CD8-positive, alpha-beta memory T cell (primary cell): ENCODE measurements at places on chromosomes 7 and 10. TPM values are rescaled to one million over a fixed set of nuclear protein-coding genes. Genes with fewer than 3 reads are reported as not detected.

Gene DDC
- not detected for total RNA-seq

DNA sequence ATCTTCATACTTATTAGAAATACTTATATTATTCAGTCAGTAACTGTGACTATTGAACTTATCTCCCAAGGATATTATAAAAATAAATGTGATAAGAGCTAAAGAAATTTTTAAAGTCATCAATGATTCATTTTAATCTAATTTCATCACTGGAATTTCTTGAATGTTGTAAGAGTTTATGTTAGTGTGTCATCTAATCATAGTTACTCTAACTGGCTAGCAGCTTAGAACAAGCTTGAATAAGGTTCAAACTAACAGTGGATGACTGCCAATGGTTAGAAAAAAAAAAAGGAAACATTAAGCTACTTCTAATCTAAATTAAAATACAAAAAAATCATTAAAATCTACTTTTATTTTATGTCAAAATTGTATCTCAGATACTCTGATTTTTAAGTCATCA, 1066.3 kb downstream of the CNTNAP2 start:
- DNase-seq: no peak
- H3K4me3 ChIP-seq: no peak overlapping the region
- no peaks in the 10 kb centered on the region for H3K36me3 ChIP-seq

DNA sequence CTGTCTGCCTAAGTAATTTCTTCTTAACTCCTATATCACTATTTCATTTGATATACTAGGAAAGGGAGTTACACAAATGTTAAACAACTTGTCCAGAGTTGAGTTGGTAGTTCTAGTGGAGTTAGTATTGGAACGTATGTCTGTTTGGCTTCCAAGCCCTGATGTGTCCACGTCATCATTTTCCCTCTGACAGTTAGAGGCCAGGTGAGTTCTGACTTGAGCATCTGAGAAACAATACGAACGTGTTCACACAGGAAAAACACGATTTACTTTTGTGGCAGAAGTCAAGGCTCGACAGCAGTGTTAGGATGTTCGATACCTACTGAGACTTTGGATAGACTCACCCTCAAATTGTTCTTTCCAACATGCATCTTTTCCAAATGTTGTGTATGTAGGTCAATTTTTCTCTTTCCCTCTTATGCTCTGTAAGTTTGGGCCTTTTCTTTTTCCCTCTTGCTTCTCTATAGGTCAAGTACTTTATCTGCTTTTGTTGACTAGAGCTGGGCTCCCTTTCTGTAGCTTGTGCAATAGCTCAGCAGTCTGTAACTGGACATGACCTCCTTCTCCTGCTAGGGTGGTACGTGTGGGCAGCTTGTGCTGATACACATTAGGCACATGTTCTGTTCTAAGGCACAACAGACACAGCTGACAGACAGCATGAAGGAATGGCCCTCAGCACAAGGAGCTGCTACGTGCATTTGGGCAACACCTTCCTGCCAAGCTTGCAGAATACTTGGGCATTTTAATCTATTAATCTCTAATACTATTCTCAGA, 222.9 kb downstream of the PTEN start:
- H3K27me3 ChIP-seq: no peaks in the 10 kb centered on the region
- no peak overlapping the region for H3K27ac ChIP-seq
- peaks cover 22% of the 10 kb centered on the region for H3K4me1 ChIP-seq
- no peaks in the 10 kb centered on the region for H3K36me3 ChIP-seq
- DNase-seq: no peak

Gene ANKRD2
- not detected for total RNA-seq

Gene C10orf95
- total RNA-seq: 0.57 TPM

GRCh38 chr10:108410236-108410635, 1245.7 kb upstream of the SORCS1 start:
- H3K27me3 ChIP-seq: no peaks in the 10 kb centered on the region
- H3K4me3 ChIP-seq: no peak overlapping the region
- no peak for DNase-seq
- H3K4me1 ChIP-seq: no peaks in the 10 kb centered on the region
- no peaks in the 10 kb centered on the region for H3K36me3 ChIP-seq
- H3K27ac ChIP-seq: no peak overlapping the region

Gene ADRA2A
- total RNA-seq: not detected

- H3K4me3 ChIP-seq: no peak overlapping the region
- H3K27ac ChIP-seq: no peak overlapping the region
- peaks cover 6% of the 10 kb centered on the region for H3K4me1 ChIP-seq
Measured at GRCh38 chr10:86706977-86707376, 38.7 kb downstream of the LDB3 start.

GRCh38 chr10:75180592-75180991, 30.0 kb upstream of the VDAC2 start:
- no peaks in the 10 kb centered on the region for H3K4me1 ChIP-seq
- no peak overlapping the region for H3K4me3 ChIP-seq
- DNase-seq: no peak
- no peak overlapping the region for H3K27ac ChIP-seq
- H3K27me3 ChIP-seq: no peaks in the 10 kb centered on the region

Gene PPP1R9A
- total RNA-seq: 0.02 TPM

Gene GIMAP2
- total RNA-seq: 40.4 TPM

DNA sequence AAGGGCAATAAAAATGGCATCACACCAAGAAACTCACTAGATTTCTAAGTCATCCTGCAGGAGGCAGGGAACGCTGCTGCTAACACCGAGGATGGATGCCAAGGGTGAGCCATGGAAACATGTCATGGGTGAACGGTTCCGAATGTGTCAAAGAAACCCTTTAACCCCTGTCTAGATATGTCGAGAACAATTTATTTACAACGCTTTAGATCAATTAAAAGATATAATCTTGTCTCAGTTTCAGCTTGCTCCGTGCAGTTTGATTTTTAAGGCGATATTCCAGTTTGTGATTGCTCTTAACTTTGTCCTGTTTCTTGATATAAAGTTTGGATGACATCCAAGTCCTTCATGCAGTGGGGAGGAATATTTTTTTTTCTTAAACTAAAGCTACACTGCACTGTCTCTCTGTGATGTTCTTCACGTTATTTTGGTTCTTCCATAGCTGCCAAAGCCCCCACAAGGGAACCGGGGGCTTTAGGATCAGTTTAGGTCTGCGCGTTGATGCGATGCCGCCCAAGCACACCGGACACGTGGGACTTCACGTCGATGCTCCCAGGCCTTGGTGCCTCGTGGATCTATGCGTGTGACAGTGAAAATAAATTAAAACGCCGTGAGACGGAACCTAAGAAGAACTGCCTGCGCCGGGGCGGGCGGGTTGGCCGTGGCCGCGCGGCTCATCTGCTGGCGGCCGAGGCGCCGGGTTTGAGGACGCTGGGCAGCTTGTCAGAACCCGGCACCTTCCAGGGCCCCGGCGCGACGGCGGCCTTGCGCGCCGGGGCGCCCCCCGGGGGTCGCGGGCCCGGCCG, 220.3 kb downstream of the PHTF2 start:
- no peaks in the 10 kb centered on the region for H3K36me3 ChIP-seq
- DNase-seq: no peak
- no peak overlapping the region for H3K27ac ChIP-seq
- peaks cover 6% of the 10 kb centered on the region for H3K4me1 ChIP-seq
- no peak overlapping the region for H3K4me3 ChIP-seq

DNA sequence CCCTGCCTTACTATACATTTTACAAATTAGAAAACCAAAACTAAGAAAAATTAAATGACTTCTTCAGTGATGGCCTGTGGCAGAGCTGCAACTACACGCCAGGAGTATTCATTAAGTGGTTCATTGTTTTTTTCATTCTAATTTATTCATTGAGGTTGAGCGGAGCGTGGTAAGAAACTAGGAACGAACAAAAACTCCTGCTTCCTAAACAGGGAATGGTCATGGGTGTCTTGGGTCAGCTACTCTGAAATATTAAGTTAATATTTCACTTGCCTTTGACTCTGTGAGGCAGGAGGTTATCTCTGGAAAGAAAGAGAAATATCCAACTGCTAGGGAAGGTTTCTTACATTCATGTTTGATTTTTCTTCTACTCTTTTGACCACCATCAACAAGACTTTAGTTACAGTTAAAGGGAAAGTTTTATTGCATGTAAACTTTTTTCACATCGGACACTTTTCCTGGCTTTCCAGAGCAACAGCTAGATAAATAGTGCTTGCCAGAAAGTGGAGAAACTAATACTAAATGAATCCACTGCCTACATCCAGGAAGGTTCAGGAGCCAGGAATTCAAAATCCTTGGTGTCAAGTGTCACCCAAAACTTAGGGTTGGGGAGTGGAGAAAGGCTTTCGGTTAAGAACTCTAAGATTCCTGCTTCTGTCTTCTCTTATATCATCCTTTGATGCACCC, 896 bp upstream of the GNG11 start:
- H3K27me3 ChIP-seq: peaks cover 8% of the 10 kb centered on the region
- H3K27ac ChIP-seq: no peak overlapping the region
- H3K4me3 ChIP-seq: no peak overlapping the region
- no peaks in the 10 kb centered on the region for H3K36me3 ChIP-seq

- DNase-seq: no peak
- H3K27ac ChIP-seq: no peak overlapping the region
- peaks cover 5% of the 10 kb centered on the region for H3K36me3 ChIP-seq
- no peaks in the 10 kb centered on the region for H3K4me1 ChIP-seq
- H3K4me3 ChIP-seq: no peak overlapping the region
Measured at GRCh38 chr10:79206300-79207095, 137.7 kb downstream of the ZMIZ1 start.

- H3K4me3 ChIP-seq: no peak overlapping the region
- no peaks in the 10 kb centered on the region for H3K36me3 ChIP-seq
- H3K27ac ChIP-seq: no peak overlapping the region
- DNase-seq: no peak
- H3K4me1 ChIP-seq: no peaks in the 10 kb centered on the region
Measured at GRCh38 chr7:1385809-1386622, 73.3 kb downstream of the MICALL2 start.

- no peaks in the 10 kb centered on the region for H3K4me1 ChIP-seq
- H3K27me3 ChIP-seq: no peaks in the 10 kb centered on the region
- H3K27ac ChIP-seq: no peak within 1 kb of the TSS
- no peak within 1 kb of the TSS for H3K4me3 ChIP-seq
- DNase-seq: no peak
Measured at GRCh38 chr7:142749218-142749993, at the start of gene PRSS1. Gene PRSS1 (plus strand): TSS chr7:142749472. CDS start chr7:142749485, 13 bp downstream.

Gene HOXA9
- total RNA-seq: not detected

GRCh38 chr7:37071124-37071523, 346.8 kb upstream of the AOAH start:
- H3K27ac ChIP-seq: no peak overlapping the region
- H3K27me3 ChIP-seq: no peaks in the 10 kb centered on the region
- no peak overlapping the region for H3K4me3 ChIP-seq
- H3K36me3 ChIP-seq: no peaks in the 10 kb centered on the region
- DNase-seq: no peak
